ENCODE measurements at places on chromosomes 3 and 15.

DNA sequence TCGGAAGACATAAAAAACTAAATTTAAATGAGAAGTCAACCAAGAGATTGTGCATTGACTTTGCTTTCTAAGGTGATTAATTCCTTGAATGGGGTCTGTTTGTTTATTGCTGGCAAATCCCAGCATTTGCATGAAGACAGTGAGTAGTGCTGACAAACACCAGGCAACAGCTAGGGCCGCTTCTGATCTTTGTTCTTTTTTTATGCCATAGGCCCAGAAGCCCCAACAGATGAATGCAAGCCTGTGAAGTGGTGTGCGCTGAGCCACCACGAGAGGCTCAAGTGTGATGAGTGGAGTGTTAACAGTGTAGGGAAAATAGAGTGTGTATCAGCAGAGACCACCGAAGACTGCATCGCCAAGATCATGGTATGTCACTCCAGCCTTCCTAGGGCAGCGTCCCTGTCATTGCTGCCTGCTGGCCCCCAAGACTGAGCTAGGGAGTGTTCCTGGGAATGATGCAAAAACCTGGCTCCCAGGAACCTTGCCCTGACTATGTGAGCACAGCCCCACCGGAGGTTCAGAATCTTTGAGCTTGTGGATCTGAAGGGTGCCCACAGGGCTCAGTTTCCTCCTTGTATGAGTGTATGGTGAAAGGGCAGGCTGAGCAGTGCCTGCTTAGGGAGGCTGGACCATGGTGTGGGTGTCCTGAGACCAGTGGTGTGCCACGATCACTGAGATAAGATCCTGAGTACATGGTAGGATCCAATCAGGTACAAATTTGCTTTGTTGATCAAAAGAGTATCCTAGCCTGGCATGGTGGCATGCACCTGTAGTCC is 13.0 kb downstream of the TF start:
- no peak for DNase-seq

DNA sequence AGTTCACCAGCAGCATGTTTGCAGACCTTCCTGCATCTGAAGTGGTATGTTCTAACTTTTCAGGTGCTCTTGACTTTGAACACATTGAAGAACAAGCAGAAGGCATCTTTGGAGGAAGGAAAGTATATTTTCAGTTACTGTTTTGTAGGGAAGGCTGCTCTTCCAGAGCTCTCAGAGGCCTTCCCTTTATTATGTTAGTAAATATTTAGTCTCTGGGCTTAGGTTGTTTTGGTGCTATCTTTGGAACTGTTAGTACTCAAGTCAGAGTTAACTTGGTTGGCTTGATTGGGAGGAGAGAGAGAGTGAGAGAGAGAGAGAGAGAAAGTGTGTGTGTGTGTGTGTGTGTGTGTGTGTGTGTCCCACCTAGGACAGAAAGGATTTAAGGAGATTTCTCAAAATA is 188.2 kb downstream of the ITPR1 start:
- DNase-seq: no peak

- no peak for DNase-seq
These were observed 22.5 kb upstream of the PPIB start for GRCh38 chr15:64185146-64185911.

DNA sequence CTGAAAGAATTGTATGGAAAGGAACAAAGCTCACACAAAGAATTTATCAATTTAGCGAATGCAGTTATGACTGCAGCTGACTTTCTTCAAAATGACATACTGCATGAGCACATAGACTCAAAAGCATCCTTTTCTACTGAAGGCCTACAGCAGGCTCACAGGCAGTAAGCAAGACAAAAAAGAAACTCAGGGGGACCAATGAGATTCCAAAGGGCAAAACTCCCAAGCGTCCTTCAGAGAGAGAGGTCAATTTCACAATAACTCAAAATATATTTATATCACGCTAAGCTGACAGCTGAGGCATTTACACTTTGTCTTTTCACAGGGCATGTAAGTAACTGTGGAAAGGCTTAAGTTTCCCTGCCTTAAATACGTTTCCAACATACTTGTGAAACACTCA is 427.9 kb upstream of the RASGRP1 start:
- DNase-seq: no peak

- no peak for DNase-seq
These were observed 102.1 kb downstream of the ATP8B4 start for GRCh38 chr15:50016951-50017350.

DNA sequence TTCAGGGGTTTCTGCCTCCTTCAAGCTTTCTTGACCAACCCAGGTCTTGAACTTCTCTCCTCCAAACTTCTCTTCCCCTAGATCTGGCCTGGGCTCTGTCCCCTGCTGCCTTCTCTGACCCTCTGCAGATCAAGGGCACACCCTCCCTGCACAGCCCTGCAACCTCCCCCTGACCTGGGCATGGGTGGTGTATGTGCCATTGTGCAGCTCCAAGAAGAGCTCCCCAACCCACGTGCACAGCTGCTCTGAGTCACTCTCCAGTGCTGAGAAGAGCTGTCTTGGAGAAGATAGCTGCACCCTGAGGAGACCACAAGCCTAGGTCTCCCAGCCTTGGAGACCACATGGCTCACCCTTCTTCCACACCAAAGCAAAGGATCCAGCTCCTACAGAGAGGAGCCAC is 8.0 kb downstream of the MAN2C1 start:
- no peak for DNase-seq

DNA sequence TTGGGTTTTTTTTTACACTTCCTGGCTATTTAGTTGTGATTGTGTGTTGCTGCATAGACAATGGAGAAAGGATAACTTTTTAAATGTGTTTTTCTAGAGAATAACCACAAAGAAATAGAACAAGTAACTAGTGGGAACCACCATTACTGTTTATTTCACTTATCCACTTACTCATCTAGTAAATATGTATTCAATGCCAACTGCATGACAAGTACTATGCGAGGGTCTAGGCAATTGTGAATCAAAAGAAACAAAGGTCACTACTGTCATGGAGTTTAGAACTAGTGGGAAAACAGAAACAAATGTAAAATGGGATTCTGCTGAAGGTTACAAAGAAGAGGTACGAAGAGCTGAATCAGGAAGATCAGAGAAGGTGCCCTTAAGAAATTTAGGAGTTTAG is 600.9 kb upstream of the ROBO2 start:
- DNase-seq: no peak
